ENCODE measurements at places on chromosomes 4 and X.

DNA sequence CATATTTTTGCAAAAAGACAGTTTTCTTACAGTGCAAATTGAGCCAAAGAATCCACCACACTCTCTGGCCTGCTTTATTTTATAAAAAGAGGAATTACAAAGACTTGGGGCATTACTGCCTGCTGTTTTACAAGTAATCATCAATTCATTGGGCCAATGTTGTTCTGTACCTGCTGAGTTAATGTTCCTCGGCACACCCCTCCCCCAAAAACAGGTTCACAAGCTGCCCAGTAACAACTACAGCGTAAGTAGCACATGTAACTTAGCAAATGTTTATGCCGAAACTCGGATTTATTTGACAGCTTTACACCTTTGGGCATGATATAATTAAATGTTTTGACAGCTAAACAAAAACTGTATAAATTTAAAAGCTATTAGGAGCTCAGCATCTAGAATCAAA is 214.6 kb upstream of the MAB21L2 start:
- DNase-seq = no peak

- DNase-seq = no peak
These were observed 137.2 kb downstream of the UNC5C start for GRCh38 chr4:95411371-95412088.

GRCh38 chr4:3704669-3705068 is 61.5 kb upstream of the ADRA2C start:
- no peak for DNase-seq

DNA sequence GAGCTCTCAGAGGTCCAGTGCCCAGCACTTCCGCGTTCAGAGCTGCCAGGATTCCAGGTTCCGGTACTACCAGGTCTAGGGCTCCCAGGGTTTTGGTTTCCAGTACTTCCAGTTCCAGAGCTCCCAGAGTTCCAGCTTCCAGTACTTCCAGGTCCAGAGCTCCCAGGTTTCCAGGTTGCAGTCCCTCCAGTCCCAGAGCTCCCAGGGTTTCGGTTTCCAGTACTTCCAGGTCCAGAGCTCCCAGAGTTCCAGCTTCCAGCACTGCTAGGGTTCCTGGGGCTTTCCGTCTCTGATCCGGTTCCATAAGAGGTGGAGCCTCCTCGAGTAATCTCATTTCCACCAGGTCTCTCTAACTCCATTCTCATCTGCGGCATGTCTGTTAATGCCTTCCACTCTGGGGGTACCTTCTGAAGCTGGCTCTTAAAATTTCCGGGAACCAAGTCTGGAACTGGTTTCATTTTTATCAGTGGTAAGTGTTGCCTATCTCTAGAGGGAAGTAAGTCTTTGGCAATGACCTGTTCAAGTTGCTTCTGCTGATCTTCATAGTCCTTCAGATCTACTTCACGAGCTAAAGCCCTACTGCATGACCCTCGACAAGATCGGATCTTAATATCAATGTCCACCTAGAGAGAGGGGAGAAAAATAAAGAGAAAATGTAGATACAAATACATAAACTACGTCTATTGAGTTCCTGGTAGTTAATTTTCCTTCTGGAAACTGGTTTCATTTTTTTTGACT is 4.1 kb downstream of the FGA start:
- DNase-seq = no peak

- DNase-seq = no peak
These were observed 207.8 kb upstream of the CNKSR2 start for GRCh38 chrX:21166272-21166982.
